ENCODE measurements at places on chromosomes 3 and 15.

GRCh38 chr3:141646760-141647561 is 91.1 kb upstream of the RNF7 start:
- peak; percentile 54 for DNase-seq

DNA sequence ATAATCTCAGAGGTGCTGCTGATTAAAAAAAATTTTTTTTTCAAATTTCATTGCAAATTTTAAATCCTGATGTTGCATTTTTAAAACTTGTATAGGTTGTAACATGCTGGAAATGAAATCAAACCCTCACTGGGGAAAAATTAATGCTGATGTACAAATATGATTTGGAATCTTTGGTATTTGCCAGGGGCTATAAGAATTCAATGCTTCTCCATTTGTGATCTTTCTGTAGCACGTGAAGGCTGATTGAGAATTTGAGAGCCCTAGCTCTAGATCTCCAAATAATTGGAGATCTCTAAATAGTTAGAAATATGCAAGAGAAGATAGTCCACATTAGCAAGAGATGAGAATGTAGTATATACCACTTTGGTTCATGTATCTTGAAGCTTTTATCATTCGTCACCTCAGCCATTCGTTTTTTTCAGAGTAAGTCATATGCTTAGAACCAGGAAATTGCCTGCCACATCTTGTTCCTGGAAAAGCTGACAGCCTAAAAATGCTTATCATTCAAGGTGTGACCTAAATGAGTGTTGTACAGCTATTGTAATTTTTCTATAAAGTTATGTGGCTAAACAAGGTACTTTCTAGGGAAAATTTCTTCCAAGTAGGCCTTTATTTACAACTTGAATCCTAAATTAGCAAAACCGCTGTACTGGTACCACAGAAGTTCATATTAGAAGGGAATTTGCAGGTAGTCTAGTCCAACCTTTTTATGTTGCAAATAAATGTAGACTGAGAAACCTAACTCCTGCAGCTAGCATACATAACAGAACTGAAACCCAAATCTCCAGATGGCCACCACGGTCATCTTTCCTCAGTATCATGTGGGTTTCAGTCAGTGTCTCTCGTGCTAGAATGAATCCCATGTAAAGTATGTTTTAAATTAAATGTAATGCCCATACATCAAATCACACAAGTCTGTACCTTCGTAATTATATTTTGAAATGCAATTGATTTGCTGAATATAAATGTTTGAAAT is 48.5 kb downstream of the FNDC3B start:
- DNase-seq: no peak

DNA sequence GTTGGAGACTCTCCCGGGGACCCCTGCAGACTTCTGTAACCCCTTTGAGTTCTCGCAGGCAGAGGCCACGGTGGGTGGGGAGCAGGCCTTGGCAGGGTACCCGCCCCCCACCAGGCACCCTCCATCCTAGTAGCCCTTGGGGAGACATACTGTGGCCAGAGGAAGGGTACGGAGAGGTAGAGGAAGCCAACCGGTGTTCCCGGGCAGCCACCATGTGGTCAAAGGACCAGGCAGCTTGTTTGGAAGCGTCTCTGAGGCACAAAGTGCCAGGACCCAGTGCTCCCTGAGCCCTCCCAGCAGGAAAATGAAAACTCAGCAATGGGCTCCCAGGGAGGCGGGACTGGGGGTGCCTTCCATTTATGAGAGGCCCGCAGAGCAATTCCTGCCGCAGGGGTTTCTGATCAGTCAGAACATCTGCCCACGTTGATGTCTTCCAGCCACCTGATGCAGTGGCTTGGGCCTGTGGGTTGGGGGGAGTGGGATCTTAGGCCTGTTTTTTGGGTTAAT is 53.0 kb upstream of the CGNL1 start:
- DNase-seq: no peak

DNA sequence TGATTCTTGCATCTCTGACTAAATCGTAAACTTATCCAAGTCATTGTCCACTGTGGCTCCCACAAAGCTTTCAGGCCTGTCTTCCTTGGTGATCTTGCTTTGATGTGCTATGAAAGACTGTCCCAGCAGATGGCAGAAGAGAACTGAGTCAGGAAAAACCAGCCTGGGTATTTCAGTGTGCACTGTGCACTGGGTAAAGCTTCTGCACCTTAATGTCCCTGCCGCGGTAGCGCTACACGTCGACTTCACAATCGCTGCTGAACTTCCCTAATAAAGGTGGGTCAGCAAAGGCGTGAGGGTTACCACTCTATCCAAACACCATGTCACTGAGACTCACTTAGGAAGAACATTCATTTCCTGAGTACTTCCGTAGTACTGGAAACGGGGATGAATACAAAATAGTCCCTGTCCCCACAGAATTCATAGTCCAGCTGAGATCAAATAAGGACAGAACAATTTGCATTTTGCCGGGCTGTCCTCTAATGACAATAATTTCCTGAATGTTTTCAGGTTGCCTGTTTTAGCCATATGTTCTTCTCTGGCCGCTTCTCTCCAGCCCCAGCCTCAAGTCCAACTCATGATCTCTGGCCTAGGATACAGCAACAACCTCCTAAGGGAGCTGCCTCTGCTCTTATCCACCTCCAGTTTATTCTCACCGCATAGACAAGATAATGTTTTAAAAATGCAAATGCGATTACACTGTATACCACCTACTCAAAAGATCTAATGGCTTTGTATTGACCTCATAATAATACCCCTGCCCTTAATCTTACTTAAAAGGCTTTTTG is 83.6 kb upstream of the AKAP13 start:
- DNase-seq: no peak

DNA sequence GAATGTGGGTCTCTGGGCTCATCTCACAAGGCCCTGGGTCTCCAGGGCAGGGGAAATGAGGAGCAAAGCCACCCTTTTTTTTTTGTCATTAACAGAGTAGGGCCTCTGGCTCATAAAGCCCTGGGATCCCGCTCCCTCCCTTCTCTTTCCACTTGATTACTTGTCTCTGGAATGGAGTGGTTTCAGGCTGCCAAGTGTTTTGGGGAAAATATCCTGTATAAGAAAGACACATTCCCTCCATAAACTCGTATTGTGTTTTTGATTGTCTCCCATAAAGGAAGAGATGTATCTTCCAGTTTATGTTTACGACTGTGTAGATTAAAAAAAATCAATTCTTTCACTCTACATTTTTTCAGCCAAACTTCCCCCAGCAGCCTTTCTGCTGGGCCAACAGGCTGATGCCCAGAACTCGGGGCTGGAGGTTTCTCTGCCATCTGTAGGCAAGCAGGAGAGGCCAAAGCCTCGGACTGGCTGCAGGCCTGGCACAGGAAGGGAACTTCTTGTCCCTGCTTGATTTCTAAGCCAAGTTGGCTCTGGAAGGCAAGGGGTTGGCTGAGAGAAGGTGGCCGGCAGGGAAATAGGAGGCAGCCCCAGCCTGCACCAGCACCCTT is 49.4 kb upstream of the INSYN1 start:
- no peak for DNase-seq

GRCh38 chr15:68541743-68542142 is 37.0 kb upstream of the CORO2B start:
- DNase-seq: no peak

- no peak for DNase-seq
Observed at GRCh38 chr3:123686251-123686650, 101.4 kb upstream of the HACD2 start.

- no peak for DNase-seq
Observed at GRCh38 chr3:9721700-9722060, 9.9 kb upstream of the BRPF1 start.

DNA sequence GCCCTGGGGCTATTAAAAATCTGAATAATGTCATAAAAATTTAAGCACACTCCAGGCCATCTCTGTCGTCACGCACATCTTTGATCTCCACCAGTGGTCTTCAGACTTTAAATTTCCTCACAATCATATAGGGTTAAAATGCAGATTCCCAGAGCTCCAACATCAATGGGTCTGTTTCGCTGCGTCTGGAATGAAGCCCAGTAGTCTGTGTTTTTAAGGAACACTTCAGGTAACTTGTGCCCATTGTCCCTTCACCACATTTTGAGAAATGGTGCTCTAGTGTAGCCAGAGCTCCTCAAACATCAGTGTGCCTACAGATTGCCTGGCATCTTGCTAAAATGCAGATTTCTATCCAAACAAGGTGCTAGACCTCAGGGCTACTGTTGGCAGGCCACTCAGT is 9.8 kb downstream of the SEMA6D start:
- DNase-seq: no peak

DNA sequence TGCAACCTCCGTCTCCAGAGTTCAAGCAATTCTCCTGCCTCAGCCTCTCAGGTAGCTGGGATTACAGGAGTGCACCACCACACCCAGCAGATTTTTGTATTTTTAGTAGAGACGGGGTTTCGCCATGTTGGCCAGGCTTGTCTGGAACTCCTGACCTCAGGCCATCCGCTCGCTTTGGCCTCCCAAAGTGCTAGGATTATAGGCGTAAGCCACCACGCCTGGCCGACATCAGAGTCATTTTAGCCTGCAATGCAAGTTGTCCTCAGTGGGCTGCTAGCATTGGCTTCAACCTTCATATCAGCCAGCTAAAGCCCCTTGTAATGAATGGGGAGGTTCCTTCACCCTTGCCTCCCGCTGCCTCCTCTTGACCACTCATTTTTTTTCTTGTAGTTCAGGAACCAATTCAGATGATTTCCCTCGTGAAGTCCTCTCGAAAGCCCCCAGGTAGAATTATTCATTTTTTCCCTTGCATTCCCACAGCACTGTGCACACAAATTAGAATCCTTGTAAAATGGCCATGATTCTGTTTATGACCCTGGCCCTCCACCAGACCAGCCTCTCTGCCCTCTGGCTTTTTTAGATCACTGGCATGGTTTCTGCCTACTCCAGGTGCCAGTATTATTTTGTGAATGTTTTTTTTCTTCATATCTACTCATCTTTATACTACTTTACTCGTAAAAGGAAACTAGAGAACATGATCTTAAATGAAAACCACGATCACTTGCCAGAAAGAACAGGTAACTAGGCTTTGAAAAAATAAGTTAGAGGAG is 29.1 kb downstream of the FLNB start:
- no peak for DNase-seq

DNA sequence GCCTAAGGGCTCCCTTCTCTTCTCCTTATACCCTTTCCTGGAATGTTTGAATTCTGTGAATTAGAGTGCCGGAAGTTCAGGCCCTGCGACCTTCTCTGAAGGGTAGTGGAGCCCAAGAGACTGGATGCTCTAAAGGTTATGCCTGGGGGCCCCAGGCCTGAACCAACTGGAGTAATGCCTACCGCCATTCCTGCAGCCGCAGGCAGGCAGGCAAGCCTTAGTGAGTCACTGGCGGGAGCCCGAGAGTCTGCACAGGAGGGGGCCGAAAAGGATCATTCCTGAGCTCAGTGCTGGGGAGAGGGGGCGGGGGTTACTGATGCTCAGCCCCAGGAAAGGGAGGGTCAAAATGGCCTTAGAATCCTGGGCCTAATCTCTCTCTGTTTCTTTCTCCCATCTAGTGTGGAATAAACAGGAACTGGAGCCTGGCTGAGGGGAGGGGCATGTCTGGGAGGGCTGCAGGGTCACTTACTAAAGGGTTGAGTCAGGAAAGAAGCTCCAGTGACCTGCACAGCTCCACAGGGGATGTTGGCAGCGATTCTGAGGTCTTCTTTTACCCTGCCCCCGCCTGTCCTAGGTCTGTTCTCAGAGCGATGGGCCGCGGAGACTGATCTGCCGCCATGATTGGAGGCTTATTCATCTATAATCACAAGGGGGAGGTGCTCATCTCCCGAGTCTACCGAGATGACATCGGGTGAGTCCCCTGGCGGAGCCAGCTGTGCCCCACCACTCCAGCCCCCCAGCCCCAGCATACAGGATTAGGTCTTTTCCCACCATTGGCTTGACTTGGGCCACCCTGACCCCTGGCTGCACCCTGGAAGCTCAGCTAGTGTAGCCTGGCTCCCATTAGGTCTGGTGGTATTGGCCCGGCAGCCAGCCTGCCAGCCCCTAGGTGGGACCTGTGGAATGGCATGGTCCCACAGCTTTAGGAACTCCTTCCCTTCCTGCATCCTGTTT is 2.0 kb downstream of the AP2M1 start:
- no peak for DNase-seq

DNA sequence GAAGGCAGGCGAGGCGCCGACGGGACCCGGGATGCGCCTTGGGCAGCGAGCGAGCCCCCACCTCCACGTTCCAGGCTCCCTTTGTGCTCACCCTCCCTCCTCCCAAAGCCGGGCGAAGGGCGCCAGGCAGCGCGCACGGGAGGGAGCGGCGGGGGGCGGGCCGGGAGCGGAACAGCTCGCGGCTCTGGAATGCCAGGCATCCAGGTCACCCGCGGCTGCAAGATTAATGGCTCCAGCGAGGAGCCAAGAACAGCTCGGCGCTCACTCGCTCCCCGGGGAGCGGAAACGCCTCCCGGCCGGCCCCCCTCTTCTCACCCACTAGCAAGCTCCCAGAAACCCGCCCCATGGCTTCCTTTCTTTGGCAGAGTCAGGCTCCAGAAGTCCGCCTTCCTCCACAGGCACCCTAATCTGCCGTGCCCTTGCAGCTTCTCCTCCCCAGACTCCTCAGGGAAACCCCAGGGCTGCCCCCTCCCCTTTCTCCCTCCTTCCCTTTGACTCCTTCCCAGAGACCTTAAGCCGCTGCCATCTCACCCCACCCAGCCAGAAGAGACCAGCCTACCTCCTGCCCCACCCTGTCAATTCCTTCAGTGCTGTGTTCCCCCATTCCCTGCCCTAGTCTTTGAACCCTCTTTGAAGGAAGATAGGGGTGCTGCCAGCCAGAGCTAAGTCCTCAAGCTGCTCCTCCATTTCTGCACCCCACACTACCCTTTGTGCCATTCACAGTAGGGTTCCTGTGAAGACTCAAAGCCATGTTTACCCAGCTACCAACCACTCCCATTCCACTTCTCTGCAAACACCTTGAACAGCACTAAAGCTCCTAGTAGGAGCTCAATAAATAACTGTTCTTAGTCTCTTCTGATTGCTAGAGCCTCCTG is 9.9 kb downstream of the AMOTL2 start:
- DNase-seq: no peak

DNA sequence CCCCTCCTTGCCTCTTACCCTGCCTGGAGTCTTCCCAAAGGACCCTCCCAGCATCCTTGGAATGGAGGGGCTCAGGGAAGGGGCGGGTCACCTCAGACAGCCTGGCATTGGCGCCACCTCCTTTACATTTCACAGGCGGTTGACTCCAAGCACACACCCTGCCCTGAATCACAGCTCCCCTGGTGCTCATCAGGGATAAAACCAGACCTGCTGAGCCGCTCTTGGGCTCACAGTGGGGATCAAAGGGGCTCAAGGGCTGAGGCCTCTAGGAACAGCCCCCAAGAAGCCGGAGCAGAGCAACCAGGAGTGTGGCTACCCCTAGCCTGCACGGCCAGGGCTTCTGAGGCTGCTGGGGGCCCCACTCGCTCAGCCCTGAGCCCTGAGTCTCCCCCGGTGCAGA is 16.6 kb downstream of the LINGO1 start:
- no peak for DNase-seq

GRCh38 chr3:64355401-64355807 is 130.1 kb upstream of the PRICKLE2 start:
- no peak for DNase-seq

DNA sequence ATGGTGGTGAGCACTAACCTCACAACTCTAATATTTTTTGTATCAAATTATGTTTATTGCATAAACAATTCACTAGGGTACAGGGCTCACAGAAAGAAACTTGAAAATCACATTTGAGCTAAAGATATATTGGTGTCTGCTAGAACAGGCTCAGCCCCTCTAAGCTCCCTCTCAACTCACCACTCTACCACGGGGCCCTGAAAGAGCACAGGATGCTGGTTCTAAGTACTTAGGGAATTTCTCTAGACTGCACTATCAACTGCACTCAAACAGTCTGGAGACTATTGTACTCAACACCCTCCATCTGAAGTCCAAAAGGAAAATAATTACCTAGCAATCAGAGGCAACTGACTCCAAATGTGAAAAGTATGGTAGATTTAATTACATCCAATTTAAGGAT is 98.7 kb upstream of the STRIT1 start:
- no peak for DNase-seq

GRCh38 chr15:68983961-68984481 is 30.5 kb upstream of the NOX5 start:
- no peak for DNase-seq
